ENCODE measurements at places on chromosomes 5 and 9.

- peak; percentile 49 for DNase-seq
Measured at GRCh38 chr5:74640954-74641734, 616 bp upstream of the ENC1 start.

DNA sequence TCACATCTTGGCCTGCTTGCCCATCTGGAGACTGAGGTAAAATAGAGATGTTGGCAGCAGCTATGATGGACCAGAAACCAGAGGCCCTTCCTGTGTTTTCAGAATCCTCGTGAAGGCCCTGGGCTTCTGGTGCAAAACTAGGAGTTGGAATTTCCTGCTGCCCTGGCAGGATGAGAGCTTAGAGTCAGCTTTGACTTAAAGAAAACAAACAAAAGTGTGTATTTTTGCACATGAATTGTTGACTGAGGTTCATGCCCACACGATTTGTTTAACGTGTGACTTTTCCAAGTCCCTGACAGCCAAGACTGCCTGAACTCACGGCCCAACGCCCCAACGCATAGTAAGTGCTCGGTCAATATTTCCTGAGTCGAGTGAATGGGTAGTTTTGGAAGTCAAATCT is 303.1 kb downstream of the MLLT3 start:
- DNase-seq = no peak

GRCh38 chr5:169222934-169223594 is 77.9 kb downstream of the SLIT3 start:
- DNase-seq = no peak

DNA sequence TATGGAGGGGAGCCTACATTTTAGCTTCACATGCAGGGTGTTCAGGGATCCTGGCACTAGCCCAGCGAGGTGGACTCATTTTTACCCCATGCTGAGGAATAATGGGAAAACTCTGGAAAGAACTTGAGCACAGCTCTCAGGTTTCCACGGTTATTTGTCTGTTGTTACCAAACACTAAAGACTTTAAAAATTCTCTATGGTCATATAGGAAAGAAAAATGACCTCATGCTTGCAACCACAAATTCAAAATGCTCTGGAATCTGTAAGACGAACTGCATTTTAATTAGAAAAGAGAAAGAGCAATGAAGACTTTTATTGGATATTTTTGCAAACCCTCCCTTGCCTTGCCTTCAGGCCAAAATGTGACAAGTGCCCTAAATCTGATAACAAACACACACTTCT is 606.9 kb downstream of the EBF1 start:
- no peak for DNase-seq

- DNase-seq = no peak
Measured at GRCh38 chr9:78122631-78123030, 91.0 kb upstream of the GNAQ start.

DNA sequence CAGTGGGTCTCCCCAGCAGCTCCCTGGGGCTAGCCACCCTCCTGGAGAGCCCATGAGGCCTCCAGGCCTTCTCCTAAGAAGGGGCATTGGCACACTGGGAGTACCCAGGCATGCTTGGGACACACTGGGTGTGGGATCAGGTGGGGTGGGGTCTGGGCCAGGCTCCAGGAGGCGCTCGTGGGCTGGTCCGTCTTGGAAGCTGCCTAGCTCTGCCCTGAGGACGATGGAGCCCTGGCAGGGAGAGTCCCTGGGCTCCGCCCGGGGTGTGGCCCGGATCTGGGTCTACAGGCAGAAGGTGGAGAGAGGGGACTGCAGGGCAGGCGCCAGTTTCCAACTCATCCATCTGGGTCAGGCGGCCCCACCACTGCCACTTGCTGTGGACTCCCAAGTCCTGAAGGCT is 2.4 kb downstream of the PRRX2 start:
- DNase-seq = no peak

GRCh38 chr5:132628814-132629213 is 29.2 kb upstream of the IL13 start:
- no peak for DNase-seq

GRCh38 chr9:70639853-70640814 is 225.7 kb upstream of the KLF9 start:
- no peak for DNase-seq
